ENCODE measurements at places on chromosomes 16 and 17.

DNA sequence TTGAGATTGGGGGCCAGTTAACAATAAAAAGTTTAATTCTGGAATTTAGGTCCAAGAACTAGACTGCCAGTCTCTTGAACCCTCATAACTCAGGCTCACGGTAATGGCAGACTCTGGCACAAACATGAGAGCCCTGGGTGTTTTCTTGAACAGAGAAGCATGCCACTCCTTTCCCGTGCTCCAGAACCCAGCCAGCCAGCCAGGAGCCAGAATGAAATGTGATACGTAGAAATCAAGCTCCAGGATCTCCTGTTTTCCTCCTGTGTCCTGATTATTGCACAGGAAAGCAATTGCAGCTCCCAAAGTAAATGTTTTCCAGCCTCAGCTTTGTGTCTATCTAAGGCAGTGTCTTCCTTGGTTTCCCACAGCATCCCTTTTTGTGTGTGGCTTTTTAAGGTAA, 46.2 kb upstream of the NOL11 start:
- peaks cover 5% of the 10 kb centered on the region for H3K4me1 ChIP-seq
- no peak overlapping the region for H3K4me3 ChIP-seq
- no peaks in the 10 kb centered on the region for H3K27me3 ChIP-seq
- DNase-seq, result peak; percentile 7

- H3K4me3 ChIP-seq, result no peak overlapping the region
- H3K36me3 ChIP-seq, result no peaks in the 10 kb centered on the region
- H3K27ac ChIP-seq, result no peak overlapping the region
- DNase-seq, result no peak
These were observed 267.7 kb downstream of the ABCC12 start for GRCh38 chr16:47888142-47888541.

DNA sequence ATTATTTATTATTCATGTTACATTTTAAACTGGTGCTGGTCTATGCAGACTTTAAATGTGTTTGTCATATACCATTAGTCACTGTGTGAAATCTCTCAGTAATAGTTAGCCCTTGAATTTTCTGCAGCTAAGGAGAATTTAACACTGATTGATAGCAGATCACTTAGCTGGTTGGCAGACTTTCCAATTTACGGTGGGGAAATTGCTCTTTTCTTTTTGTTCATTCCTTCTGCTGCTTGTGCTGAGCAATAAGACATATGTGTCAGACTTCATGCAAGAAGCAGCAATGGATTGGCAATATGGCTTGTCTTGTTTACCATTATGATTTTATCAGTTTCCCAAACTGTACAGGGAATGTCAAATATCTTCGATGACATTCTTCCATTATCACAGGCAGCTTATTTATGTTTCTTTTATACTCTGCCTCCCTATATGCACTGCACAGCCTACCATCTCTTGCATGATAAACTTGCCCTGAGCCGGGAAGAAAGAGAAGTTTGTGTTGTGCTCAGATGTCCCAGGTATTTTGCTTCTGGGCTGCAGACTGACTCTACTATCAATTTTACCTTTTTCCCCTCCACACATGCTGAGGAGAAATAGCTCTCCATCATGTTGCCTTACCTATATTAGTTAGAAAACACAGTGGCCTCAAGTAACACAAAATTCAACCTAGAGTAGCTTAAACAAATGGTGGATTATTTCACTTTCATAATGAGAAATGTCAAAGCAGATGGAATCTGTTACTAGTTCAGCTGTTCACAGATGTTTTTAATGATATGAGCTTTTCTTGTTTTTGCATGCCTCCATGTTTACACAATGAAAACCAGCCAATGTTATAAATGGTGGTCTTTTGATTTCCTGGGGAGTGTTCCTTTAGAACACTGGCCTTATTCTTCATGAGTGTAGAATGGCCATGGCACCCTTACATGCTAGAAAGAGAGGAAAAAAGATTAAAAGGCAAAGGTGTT, 968.1 kb upstream of the GOT2 start:
- no peak for DNase-seq
- no peaks in the 10 kb centered on the region for H3K27me3 ChIP-seq
- no peaks in the 10 kb centered on the region for H3K4me1 ChIP-seq
- H3K27ac ChIP-seq, result no peak overlapping the region
- no peak overlapping the region for H3K4me3 ChIP-seq
- no peaks in the 10 kb centered on the region for H3K36me3 ChIP-seq

GRCh38 chr17:681316-681715, 33.3 kb downstream of the VPS53 start:
- no peaks in the 10 kb centered on the region for H3K27me3 ChIP-seq
- no peaks in the 10 kb centered on the region for H3K36me3 ChIP-seq
- peaks cover 5% of the 10 kb centered on the region for H3K4me1 ChIP-seq
- no peak overlapping the region for H3K27ac ChIP-seq

GRCh38 chr17:63945784-63946439, 13.8 kb upstream of the CD79B start:
- peaks cover 41% of the 10 kb centered on the region for H3K36me3 ChIP-seq
- peaks cover 48% of the 10 kb centered on the region for H3K4me1 ChIP-seq
- no peaks in the 10 kb centered on the region for H3K27me3 ChIP-seq
- H3K27ac ChIP-seq, result peak overlapping the region; percentile 80
- no peak overlapping the region for H3K4me3 ChIP-seq

- peak; percentile 27 for DNase-seq
- no peak overlapping the region for H3K4me3 ChIP-seq
These were observed 67.8 kb downstream of the ANKRD11 start for GRCh38 chr16:89422527-89422904.

DNA sequence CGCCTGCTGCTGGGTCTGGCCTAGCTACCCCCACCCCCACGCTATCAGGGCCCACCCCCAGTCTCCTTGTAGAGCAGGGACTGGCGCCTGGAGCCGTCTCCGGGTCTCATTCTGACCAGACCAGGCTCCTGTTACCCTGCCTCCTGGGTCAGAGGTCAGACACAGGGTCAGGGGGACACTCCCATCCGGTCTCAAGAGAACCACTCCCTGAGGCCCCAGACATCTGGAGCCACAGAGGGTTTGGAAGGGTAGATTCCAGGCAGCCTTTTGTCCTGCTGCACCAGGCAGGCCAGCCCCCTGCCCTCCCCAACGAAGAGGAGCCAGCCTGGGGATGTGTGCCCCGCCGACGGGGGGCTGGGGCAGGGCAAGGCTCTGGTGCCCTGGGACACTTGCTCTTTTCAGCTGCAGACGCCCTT, 944 bp upstream of the WFIKKN1 start:
- DNase-seq, result no peak
- peak overlapping the region; percentile 36 for H3K27ac ChIP-seq
- no peaks in the 10 kb centered on the region for H3K27me3 ChIP-seq

GRCh38 chr17:65219707-65220106, 82.5 kb downstream of the RGS9 start:
- H3K4me3 ChIP-seq, result no peak overlapping the region
- H3K36me3 ChIP-seq, result no peaks in the 10 kb centered on the region
- peaks cover 21% of the 10 kb centered on the region for H3K27me3 ChIP-seq

GRCh38 chr16:35628976-35629375, 2169.6 kb downstream of the TP53TG3F start:
- H3K4me1 ChIP-seq, result no peaks in the 10 kb centered on the region
- no peak overlapping the region for H3K27ac ChIP-seq
- H3K4me3 ChIP-seq, result no peak overlapping the region
- H3K36me3 ChIP-seq, result no peaks in the 10 kb centered on the region

- H3K4me1 ChIP-seq, result peaks cover 19% of the 10 kb centered on the region
- DNase-seq, result no peak
- no peak overlapping the region for H3K4me3 ChIP-seq
These were observed 8.6 kb upstream of the SOST start for GRCh38 chr17:43767053-43767712.

DNA sequence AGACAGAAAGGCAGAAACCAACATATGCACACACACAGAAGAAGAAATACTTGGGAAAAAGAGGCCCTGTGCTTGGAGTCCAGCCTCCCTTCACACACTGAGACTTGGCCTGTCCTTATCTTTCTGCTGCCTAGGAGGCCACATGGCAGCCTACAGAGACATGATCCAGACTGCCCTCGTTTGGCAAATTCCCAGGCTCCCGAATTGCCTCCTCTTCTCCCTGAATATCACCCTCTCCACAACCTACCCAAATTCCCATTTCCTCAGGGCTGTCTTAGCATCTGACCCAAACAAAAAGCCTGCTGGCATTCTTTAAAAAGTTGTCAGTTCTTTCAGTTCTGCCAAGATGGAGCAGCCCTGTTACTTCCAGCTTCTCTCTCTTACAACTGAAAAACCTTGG, 59.8 kb downstream of the DNAH17 start:
- no peak overlapping the region for H3K4me3 ChIP-seq
- H3K4me1 ChIP-seq, result no peaks in the 10 kb centered on the region
- no peaks in the 10 kb centered on the region for H3K36me3 ChIP-seq
- no peaks in the 10 kb centered on the region for H3K27me3 ChIP-seq
- no peak overlapping the region for H3K27ac ChIP-seq
- no peak for DNase-seq

DNA sequence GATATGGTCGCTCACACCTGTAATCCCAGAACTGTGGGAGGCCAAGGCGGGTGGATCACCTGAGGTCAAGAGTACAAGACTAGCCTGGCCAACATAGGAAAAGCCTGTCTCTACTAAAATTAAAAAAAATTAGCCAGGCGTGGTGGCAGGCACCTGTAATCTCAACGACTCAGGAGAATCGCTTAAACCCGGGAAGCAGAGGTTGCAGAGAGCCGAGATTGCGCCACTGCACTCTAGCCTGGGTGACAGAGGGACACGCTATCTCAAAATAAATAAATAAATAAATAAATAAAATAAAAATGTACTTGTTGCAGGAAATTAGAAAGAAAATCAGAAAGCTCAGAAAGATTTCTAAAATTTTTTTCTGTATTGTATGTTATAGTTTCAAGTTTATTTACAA, 113.9 kb downstream of the LITAF start:
- H3K4me1 ChIP-seq, result no peaks in the 10 kb centered on the region
- no peak overlapping the region for H3K27ac ChIP-seq
- no peak for DNase-seq
- H3K36me3 ChIP-seq, result no peaks in the 10 kb centered on the region

DNA sequence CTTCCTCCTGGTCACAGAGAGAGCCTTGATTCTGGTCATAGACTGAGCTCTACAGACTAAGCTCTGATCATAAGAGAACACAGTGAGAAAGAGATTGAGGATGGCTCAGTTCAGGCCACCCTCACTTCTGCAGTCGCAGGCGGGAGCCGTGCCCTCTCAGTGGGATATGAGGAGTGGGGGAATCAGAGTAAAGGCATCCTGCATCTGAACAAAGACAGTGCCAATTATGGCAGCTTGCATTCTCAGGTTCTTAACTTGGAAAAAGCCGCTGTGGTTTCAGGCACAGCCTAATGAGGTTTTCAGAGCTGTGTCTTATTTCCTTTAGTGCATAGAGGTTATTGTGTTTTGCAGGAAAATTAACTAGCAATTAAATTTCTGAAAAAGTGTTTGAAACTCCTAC, 134.4 kb upstream of the NLRP1 start:
- peaks cover 5% of the 10 kb centered on the region for H3K4me1 ChIP-seq
- H3K27me3 ChIP-seq, result peaks cover 36% of the 10 kb centered on the region
- no peak overlapping the region for H3K27ac ChIP-seq
- no peak for DNase-seq
- no peaks in the 10 kb centered on the region for H3K36me3 ChIP-seq

DNA sequence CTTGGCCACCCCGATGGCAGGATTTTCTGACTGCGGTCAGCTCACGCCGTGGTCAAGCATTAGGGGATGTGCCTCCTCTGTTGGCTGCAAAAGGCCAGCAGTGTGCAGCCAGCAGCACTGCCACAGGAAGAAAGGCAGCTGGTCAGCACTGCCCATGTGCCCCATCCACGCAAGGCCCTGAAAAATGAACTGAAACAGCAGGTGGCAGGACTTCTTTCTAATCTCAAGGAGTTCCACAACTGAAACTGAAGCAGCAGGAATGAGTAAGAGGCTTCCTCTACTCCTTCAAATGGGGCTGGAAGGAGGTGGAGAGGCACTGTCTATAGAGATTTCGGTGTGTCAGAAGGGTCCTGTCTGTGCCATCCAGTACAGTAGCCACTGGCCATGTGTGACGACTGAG, 3.2 kb downstream of the ZNF500 start:
- no peaks in the 10 kb centered on the region for H3K27me3 ChIP-seq
- H3K36me3 ChIP-seq, result peaks cover 4% of the 10 kb centered on the region
- DNase-seq, result no peak
- peaks cover 26% of the 10 kb centered on the region for H3K4me1 ChIP-seq
- H3K27ac ChIP-seq, result no peak overlapping the region

DNA sequence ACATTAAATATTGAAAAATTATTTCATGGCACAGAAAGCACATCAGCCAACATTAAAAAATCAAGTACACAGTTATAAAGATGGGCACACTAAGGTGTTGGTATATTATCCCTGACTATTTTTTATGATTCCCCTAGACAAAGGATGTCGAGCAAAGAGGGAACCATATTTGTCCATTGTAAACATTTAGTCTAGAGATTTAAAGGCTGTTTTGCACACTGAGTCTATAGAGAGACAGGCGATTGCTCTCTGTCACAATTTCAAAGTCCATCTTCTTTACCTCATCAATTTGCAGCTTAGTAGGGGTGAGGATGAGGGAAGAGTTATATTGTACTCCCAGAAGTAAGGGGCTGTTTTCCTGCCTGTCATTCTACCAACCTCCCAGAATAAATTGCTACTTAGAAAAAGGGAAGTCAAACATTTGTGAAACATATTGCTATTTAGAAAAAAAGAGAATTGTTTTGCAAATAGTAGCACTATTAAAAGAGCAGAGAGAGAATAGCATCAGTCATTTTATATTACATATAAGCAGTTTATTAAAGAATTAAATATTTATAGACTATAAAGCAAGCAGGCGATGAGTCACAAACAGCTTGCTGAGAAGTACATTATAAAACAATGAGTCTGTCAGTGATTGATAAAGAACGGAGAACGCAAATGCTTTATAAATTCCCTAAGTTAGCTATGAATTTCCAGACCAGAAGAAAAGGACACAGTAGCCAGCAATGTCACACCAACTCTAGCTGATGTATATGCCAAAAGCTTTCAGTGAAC, 270.6 kb upstream of the PMFBP1 start:
- no peak for DNase-seq
- no peak overlapping the region for H3K27ac ChIP-seq
- no peaks in the 10 kb centered on the region for H3K4me1 ChIP-seq

Measured in gastrocnemius medialis (tissue), 4 donors.